ENCODE measurements at places on chromosomes 4 and X. TPM values are rescaled to one million over a fixed set of nuclear protein-coding genes. Genes with fewer than 3 reads are reported as not detected.

NAP1L5 gene
- 11.3 TPM for total RNA-seq

STARD8 gene
- 0.98 TPM for total RNA-seq

GAGE12F gene
- total RNA-seq: not detected

FOXO4 gene
- total RNA-seq: 6.2 TPM

NLGN4X gene
- total RNA-seq: 4.2 TPM

C1QTNF7 gene
- 1.9 TPM for total RNA-seq

TMSB15C gene
- total RNA-seq: 0.73 TPM

USP17L10 gene
- total RNA-seq: not detected

TBC1D8B gene
- 9.2 TPM for total RNA-seq

FRMPD4 gene
- 0.49 TPM for total RNA-seq

KLHL13 gene
- 0.88 TPM for total RNA-seq

FMR1NB gene
- total RNA-seq: not detected

KIT gene
- total RNA-seq: 2.6 TPM

CLNK gene
- total RNA-seq: not detected

ARFIP1 gene
- total RNA-seq: 31.7 TPM

All from cardiac ventricle fibroblast (primary cell).